Activated T-helper 1 cell treated with Interleukin-2 at 50 U/mL for 16 hours (primary cell): ENCODE measurements at places on chromosomes 5 and 9.

- DNase-seq = no peak
Measured at GRCh38 chr9:79489261-79490000, 82.3 kb upstream of the TLE4 start.

DNA sequence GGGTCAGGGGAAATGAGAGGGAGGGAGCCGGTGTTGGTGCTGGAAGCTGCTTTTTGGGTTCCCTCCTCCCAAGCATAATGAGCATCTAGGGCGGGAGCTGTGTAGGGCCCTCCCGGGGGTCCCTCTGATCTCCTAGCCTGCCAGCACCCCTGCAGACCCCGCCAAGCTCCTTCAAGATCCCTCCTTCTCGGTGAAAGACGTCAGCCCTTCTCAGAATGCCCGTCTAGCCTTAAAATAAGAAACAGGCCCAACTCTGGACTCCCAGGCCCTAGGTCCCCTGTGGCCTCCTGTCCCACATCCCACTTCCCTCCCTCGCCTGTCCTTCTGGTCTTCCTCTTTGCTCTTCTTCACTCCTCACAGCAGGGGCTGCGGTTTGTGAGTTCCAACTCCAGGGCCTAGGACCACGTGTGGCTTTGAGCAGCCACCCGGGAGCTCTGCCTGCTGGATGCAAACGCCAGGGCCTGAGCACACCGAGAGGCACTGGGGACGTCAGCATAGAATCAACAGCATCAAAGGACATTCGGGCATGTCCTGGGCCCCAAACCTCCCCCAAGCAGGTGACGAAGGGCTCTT, 8.8 kb upstream of the SCGB3A1 start:
- DNase-seq = no peak

DNA sequence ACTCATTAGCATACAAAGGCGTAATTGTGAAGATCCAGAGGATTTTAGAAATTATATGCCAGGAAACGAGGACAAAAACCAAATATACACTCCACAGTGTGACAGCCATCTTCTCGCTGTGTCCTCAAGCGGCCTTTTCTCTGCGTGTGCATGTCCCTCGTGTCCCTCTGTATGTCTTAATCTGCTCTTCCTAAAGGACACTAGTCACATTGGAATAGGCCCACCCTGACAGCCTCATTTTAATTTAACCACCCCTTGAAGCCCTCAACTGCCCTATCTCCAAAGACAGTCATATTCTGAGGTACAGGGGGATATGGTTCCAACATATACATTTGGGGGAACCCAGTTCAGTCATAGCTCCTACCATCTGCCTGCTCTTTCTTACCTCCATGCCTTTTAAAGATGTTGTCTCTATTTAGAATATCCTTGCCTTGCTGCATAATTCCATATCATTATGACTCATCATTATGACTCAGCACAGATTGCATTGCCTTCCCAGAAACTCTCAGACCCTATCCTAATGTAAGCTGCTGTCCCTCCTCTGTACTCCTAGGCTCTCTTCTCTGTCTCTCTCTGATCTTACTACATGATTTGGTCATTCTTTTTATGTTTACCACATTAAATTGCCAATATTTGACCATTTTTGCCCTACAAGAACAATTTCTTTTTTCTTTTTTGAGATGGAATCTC, 210.9 kb downstream of the AOPEP start:
- no peak for DNase-seq

- DNase-seq = peak; percentile 16
Measured at GRCh38 chr9:4117835-4118610, 181.8 kb downstream of the GLIS3 start.

DNA sequence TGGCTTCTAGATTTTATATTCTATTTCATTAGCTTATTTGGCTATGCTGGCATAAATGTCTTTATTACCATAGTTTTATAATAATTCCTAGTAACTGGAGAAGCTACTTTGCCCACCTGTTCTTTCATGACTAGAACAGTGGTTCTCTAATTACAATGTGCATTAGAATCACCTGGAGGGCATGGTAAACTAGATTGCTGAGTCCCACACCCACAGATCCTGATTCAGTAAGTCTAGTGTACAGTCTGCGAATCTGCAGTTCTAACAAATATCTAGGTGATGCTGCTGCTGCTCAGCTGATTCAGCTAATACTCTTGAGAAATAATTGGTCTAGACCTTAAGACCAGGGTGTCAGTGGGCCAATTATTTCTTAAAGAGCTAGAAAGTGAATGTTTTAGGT, 35.5 kb downstream of the RNF38 start:
- DNase-seq = no peak

- DNase-seq = no peak
Measured at GRCh38 chr5:127671218-127671617, 22.3 kb downstream of the CTXN3 start.

GRCh38 chr9:121966706-121967105, 126.4 kb downstream of the TTLL11 start:
- DNase-seq = no peak

- DNase-seq = no peak
Measured at GRCh38 chr5:63262185-63262981, 683.8 kb downstream of the LRRC70 start.

- no peak for DNase-seq
Measured at GRCh38 chr9:95770653-95771131, 104.8 kb upstream of the ERCC6L2 start.

- no peak for DNase-seq
Measured at GRCh38 chr5:15373151-15373550, 126.8 kb upstream of the FBXL7 start.

DNA sequence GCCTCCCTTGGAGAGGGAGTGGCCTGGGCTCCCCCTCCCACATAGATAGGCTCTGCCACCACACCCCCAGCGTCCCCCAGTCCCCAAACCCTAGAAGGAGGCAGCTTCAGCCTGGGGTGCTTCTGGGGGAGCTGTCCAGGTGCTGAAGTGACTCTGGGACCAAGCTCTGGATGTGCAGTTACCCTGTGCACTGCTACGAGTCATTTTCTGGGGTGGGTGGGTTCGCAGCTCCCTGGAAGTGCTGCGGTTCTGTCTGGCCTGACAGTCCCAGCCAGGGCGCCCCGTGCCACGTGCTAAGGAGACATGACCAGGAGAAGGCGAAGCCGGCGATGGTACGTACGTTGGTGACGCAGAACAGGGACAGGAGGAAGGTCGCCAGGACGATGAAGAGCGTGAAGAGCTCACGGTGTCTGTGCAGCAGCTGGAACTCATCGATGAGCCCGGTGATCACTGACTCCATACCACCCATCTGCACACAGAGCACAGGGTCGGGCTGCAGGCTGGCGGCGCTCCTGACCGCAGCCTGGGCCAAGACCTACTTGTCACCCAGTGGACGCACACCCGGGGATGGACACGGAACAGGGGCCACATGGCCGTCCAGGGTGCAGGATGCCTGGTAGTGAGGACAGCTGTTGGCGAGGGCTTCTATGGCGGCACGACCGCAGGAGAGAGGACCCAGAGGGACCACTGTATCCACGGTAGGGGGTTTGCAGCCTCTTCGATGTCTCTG, 35.7 kb downstream of the SLC6A3 start:
- no peak for DNase-seq

GRCh38 chr5:158135682-158136179, 276.8 kb upstream of the CLINT1 start:
- DNase-seq = no peak

GRCh38 chr5:68803881-68804319, 289.9 kb upstream of the SLC30A5 start:
- DNase-seq = no peak

DNA sequence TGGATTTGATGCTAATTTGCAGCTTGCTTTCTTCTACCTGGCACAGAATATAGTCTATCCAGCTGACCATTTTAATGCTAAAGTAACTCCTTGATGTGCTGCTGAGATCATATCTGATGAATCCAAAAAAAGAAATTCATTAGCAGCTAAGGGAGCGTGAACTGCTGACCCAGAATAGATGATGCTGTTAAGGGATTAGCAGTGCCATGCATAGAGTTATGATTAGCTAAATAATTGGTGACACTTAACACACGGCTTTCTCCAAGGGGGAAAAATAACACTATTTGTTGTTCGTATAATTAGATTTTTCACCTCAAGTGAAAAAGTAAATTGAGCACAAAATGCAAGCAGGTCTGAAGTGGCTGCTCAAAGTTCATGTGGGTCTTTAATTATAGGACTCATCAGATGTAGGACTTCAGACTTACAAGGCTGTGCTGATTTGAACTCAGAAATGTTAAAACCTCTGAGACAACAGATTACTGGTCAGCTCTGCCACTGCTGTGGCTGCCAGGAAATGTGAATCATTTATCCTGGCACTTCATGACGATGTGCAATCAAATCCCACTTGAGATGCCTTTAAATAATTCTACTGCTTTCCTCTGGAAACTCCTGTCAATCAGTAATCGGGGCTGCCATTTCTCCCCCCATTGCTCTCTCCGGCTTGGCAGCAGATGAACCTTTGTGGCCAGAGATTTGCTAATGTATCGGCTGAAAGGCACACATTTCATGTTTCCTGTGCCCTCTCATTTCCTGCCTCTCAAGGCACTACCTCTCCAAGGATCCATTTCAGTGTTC, 291.6 kb upstream of the C9orf72 start:
- no peak for DNase-seq

DNA sequence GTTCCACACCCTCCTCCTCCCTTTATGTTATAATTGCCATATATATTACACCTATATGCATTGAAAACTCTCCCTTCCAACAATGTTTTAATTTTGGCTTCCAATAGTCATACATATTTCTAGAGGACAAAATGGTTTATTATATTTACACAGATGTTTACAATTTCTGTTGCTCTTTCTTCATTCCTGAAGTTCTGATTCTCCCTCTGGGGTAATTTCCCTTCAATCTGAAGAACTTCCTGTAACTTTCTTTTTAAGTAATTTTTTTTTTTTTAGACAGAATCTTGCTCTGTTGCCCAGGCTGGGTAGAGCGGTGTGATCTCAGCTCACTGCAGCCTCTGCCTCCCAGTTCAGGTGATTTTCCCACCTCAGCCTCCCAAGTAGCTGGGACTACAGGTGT, 173.0 kb upstream of the MAP1B start:
- no peak for DNase-seq

DNA sequence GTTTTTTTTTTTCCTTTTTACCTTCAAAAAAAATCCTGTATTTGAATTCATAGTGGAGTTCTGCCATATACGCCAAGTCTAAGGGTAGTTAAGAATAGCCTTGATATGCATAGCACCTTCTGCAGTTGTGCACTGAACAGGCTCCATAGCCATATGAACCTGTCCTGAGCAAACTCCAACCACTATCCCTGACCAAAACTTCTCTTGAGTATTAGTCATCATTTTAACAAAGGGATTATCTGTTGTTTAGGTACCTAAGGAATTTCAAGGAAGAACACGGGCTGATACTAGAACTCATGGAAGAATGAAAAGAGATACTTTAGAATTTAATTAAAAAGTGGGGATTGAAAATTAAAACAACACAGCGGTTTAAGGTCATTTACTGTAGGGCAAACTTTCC, 1.9 kb upstream of the FBXO38 start:
- no peak for DNase-seq

DNA sequence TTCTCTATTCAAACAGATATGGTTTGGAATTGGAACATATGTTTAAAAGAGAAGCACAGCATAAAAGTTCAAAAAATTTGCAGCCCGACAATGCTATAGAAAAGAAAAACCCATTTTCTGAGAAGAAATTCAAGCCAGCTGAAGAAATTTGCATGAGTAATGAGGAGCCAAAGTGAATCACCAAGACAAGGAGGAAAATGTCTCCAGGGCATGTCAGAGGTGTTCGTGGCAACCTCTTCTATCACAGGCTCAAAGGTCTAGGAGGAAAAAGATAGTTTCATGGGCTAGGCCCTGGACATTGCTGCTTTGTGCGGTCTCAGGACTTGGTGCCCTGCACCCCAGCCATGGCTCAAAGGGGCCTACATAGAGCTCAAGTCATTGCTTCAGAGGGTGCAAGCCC, 134.8 kb upstream of the ADAMTS16 start:
- no peak for DNase-seq

DNA sequence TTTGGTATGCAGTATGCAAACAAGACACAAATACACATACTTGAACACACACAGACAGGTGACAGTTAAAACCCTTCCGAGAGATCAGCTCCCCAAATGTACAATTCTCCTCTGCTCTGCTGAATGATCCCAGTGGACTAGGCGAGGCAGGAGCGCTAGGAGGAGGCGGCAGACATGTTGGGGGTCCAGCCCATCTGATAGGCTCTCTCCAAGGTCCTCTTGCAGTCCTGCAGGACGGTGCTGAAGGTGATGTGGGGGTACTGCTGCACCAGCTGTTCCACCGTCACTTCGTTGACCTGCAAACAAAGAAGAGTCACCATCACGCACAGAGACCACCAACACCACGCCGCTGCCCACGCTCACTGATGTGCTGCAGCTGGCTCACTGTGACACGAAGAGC, 190.8 kb upstream of the EFNA5 start:
- DNase-seq = no peak
